ENCODE measurements at places on chromosomes 5 and 9.

GRCh38 chr9:120916588-120916987 lies 10.0 kb downstream of the TRAF1 start:
- peak; percentile 5 for DNase-seq

- DNase-seq, result no peak
Observed at GRCh38 chr9:111970827-111971226, 74.2 kb downstream of the UGCG start.

- no peak for DNase-seq
Observed at GRCh38 chr5:163565492-163565891, 60.1 kb downstream of the MAT2B start.

- no peak for DNase-seq
Observed at GRCh38 chr9:93574900-93575795, 1.2 kb upstream of the PHF2 start.

- no peak for DNase-seq
Observed at GRCh38 chr5:41482715-41483114, 27.7 kb downstream of the PLCXD3 start.

DNA sequence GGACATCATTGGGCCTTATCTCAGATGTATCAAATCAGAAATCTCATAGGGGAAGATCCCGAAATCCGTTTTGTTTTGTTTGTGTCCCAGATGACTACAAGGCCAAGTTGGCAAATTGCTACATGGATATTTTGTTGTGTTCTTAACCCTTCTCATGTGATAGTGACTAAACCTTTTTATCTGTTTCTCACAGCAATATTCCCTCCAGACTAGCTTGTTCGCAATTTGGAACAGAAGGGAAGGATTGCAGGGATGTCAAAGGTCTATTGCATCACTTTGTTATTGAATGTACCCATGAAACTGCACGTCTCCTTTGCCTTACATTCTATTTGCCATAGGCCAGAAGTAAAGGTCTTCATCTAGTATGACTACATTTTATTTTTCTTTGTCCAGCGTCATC lies 453.9 kb downstream of the NFIB start:
- DNase-seq, result no peak

GRCh38 chr5:3512361-3513095 lies 83.1 kb upstream of the IRX1 start:
- no peak for DNase-seq

GRCh38 chr5:129966071-129966470 lies 61.8 kb downstream of the CHSY3 start:
- DNase-seq, result no peak

DNA sequence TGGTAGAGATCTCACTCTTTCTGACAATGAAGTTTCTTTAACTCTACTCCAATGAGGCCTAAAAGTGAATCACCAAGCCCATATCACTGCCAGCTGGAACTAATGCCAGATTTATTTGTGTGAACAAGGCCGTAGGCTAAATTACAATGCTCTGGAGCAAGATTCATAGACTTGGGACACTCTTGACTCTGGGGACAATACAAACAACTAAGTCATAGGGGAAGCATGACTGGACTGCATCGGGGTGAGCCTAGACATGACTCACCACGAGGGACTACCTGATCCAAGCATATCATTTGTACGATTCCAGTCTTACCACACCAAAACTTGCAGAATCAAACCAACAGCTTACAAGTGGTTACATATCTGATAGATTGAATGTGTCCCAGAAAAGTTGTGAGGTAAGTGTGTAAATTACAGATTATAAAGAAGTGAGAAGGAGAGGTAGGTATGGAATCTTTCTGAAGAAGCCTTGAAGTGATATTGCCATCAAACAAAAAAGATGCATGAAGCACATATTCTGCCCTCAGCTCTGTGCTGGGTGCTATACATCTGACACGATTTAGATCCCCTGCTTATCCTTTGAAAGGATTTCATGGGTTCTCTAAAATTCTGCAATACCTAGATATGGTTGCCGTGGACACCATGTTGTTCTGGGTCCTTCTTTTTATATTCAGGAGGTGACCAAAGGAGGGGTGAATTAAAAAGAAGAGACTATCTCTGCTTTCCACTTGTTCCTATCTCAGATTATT lies 199.3 kb upstream of the PDE4D start:
- DNase-seq, result no peak

DNA sequence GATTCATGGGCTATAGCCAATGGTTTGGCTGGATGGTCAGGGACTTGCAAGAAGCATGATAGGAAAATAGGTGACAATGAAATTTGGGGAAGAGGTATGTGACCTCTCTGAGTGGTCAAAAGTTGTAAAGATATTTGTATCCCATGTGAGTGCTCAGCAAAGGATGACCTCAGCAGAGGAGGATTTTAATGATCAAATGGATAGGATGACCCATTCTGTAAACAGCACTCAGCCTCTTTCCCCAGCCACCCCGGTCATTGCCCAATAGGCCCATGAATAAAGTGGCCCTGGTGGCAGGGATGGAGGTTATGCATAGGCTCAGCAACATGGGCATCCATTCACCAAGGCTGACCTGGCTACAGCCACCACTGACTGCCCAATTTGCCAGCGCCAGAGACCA lies 138.4 kb upstream of the SPDL1 start:
- DNase-seq, result no peak

DNA sequence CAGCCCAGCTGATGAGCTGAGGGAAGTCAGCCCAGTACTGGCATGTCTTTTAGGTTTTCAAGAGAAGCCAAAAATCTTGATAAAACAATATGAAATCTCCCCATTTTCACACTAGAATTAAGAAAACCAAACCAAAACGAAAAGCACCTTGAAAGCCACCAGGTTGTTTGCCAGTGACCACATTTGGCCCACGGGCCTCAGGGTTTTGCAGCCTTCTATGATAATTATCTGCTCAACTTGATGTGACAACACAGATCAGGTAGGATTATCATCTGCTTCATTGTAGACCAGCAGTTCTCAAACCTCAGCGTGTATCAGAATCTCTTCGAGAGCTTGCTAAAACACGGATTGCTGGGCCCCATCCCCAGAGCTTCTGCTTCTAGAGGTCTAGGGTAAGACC lies 101.4 kb downstream of the GALNT10 start:
- DNase-seq, result no peak

DNA sequence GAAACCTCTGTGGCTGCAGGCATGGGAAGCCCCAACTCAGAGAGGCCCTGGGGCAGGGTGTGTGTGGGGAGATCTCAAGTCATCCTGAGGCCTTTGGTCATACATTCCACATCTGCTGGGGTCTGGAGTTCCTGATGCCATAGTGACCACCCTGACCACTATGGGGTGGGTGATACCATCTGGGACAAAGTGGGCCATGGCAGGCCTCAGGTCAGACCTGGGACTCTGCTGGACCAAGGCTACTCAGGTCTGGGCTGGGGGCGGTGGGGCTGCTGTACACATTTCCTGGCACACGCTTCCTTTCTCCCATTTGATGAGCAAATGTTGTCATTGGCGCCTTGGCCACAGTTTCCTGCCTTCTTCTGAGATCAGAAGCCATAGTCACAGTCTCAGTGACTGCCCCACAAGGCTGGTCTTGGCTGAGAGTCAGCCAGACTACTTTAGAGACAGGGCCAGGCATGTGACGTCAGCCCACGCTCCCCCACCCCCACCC lies 15.1 kb upstream of the ACSL6 start:
- peak; percentile 29 for DNase-seq

DNA sequence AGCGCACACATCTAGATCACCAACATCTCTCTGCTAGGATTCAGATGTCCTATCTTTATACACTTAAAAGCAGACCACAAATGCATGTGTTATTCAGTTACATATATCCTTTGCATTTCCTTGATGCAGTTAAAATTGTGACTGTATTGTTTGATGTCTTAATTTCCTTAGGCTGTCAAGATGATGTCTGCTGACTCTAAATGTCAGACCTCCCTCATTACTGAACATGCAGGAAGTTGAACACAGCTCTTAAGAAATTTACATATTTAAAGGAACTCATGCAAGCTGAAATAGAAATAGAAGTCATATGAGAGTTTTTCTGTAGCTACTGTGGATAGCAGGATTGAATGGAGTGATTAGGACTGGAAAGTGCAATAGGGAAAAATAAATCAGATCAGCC lies 336.5 kb upstream of the SEMA6A start:
- no peak for DNase-seq

DNA sequence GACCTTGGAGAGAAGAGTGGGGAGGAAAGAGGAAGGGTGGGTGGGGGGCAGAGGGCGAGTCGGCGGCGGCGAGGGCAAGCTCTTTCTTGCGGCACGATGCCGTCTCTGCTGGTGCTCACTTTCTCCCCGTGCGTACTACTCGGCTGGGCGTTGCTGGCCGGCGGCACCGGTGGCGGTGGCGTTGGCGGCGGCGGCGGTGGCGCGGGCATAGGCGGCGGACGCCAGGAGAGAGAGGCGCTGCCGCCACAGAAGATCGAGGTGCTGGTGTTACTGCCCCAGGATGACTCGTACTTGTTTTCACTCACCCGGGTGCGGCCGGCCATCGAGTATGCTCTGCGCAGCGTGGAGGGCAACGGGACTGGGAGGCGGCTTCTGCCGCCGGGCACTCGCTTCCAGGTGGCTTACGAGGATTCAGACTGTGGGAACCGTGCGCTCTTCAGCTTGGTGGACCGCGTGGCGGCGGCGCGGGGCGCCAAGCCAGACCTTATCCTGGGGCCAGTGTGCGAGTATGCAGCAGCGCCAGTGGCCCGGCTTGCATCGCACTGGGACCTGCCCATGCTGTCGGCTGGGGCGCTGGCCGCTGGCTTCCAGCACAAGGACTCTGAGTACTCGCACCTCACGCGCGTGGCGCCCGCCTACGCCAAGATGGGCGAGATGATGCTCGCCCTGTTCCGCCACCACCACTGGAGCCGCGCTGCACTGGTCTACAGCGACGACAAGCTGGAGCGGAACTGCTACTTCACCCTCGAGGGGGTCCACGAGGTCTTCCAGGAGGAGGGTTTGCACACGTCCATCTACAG lies 760 bp downstream of the NPR3 start:
- DNase-seq, result no peak

GRCh38 chr9:89744255-89744648 lies 139.4 kb downstream of the GADD45G start:
- DNase-seq, result no peak

DNA sequence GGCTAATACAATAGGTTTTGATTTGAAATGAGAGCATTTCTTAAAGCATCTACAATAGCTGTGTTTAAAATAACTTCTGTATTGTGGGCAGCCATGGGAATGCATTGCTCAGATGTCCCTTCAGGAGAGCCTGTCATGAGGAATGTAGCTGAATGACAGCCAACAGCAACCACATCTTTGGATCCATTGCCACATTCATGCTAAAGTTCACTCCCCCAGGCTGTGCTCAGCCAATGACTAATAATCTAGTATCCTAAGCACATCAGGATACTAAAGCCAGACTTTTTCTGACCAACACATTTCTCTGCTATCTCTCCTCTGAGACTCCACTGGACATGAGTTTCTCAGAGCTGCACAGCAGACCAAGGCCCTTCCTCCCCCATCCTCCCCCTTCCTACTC lies 45.5 kb downstream of the HTR1A start:
- no peak for DNase-seq

DNA sequence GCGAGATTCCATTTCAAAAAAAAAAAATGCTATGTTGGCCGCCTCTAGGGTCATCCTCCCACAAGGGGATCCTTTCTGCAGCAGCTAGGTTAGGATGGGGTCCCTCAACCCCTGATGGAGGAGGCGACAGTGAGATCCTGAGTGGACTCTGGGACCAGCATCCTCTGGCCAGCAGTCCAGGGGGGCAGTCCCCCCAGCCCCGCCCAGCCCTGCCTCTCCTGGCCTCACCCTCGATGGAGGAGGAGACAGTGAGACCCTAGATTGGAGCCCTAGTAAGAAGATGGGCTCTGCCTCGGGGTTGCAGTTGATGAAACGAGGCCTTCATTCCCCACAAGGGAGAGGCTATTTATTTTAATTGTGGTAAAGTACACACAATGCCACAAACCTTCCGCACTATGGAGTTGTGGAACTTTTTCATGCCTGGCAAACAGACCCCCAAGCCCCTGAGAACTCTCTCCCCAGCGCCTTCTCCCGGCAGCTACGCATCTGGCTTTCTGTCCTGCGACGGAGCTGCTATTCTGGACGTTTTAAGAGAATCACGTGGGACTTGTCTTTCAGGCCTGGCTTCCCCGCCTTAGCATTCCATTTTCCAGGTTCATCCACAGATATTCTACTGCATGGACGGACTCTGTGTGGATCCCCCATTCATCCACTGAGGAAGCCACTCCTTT lies 15.8 kb downstream of the VAV2 start:
- no peak for DNase-seq

GRCh38 chr5:64384765-64385164 lies 121.0 kb upstream of the RGS7BP start:
- DNase-seq, result no peak

DNA sequence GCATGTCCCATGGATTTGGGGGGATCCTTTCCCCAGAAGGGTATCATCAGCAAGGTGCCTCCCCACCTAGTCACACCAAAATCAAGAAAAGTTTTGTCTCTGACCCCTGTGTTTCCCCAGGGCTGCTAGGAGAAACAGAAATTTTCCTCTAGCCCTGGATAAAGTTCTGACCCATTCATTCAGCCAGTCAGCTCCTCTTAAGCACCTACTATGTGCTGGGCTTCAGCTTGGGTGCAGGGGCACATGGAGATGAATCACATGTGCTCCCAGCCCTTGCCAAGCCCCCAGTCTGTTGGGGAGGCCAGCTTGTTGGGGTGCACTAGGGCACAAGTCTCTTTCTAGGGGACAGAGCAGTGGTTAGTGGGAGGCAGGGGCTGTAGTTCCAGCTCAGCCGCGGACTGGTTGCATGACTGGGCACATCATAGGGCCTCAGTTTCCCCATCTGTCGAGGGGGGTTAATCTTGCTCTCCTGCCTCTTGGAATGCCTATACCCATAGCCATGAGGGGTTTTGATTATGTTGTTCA lies 3.9 kb downstream of the DAB2IP start:
- DNase-seq, result no peak

- no peak for DNase-seq
Observed at GRCh38 chr5:93660677-93661076, 77.7 kb downstream of the NR2F1 start.

GRCh38 chr5:150577378-150578139 lies 62.9 kb upstream of the SYNPO start:
- no peak for DNase-seq
